Suppressor macrophage (primary cell): ENCODE measurements at places on chromosomes 5 and 9.

DNA sequence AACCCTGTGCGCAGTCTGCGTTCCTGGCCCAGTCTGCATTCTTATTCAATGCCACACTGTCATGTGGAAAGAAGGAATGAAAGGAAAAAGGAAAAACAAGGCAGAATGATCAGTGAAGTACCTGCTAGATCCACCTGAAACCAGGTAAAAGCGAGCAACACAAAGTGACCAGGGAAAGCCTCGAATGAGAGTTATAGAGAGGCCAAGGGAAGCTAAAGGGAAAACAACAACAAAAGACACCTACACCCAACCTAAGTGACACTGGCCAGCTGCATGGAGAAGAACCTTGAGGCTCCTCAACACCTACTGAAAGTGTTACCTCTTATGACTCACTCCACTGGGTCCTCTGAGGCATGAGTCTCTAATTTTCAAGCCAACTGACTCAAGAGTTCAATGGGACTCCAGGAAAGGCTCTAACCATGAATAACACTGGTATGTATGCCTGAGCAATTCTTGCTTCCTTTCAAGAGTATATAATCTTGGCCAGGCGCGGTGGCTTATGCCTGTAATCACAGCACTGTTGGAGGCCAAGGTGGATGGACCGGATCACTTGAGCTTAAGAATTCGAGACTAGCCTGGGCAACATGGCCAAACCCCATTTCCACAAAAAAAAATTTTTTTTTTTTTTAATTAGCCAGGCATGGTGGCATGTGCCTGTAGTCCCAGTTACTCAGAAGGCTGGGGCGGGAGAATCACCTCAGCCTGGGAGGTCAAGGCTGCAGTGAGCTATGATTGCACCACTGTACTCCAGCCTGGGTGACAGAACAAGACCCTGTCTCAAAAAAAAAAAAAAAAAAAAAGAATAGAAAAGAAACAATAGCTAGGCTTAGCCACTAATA is 29.0 kb downstream of the MTMR12 start:
- no peak for DNase-seq

DNA sequence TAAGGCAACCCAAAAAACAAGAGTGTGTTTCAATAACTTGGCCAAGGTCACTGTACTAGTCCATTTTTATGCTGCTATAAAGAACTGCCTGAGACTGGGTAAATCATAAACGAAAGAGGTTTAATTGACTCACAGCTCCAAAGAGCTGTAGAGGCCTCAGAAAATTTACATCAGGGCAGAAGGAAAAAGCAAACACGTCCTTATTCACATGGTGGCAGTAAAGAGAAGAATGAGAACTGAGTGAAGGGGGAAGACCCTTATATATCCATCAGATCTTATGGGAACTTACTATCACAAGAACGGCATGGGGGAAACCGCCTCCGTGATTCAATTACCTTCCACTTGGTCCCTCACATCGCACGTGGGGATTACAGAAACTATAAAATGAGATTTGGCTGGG is 64.3 kb upstream of the CAMK4 start:
- no peak for DNase-seq

DNA sequence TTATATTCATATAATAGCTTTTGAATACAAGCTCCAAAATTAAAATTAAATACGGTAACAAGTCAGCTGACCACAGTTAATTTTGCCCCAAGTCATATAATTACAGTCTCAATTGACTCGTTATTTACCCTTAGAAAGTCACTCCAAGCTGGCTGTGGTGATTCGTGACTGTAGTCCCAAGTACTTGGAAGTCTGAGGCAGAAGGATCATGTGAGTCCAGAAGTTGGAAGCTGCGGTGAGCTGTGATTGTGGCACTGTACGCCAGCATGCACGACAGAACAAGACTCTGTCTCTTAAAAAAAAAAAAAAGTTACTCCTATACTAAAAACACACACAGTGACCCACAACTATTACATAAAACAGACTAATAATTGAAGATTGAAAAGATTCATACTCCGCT is 31.6 kb upstream of the DTWD2 start:
- DNase-seq: peak; percentile 79

DNA sequence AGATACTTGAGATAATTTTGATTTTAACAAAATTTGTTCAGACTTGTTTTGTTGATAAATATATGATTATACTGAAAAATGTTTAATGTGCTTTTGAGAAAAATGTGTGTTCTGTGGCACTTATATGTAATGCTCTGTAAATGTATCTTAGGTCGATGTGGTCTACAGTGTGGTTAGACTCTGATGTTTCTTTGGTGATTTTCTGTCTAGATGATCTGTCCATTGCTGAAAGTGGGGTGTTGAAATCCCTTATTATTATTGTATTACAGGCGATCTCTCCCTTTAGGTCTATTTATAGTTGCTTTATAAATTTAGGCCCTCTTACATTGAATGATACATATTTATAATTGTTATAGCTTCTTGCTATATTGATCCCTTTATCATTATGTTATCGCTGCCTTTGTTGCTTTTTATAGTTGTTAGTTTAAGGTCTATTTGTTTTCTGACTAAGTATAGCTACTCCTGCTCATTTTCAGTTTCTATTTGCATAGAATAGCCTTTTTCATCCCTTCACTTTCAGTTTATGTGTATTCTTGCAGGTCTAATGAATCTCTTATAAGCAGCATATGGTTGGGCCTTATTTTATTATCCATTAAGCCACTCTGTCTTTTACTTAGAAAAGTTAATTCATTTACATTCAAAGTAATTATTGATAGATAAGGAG is 124.3 kb downstream of the MRPS30 start:
- DNase-seq: no peak

- no peak for DNase-seq
Observed at GRCh38 chr9:12503606-12504122, 189.5 kb upstream of the TYRP1 start.

- DNase-seq: no peak
Observed at GRCh38 chr9:76984486-76984885, 35.0 kb upstream of the FOXB2 start.

DNA sequence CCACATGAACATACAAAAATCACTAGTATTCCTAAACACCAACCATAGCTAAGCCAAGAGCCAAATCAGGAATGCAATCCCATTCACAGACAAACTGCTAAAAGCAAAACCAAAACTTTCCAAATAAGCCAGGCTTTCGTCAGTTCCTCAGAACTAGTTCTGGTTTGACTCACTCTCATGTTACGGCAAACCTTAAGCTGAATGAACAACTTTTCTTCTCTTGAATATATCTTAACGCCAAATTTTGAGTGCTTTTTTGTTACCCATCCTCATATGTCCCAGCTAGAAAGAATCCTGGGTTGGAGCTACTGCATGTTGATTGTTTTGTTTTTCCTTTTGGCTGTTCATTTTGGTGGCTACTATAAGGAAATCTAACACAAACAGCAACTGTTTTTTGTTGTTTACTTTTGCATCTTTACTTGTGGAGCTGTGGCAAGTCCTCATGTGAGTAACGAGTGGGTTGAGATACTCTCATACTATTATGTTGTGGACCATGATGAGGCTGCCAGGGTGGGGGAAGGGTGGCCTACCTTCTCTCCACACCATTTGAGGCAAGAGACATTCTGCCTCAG is at the start of gene PDCD1LG2:
TSS of gene PDCD1LG2 (plus strand) at position 172 of the 572 bp plus-strand sequence. CDS start 12,016 bp downstream, outside the sequence.
- DNase-seq: peak; percentile 67

- no peak for DNase-seq
Observed at GRCh38 chr5:122673343-122673742, 101.5 kb upstream of the SNX2 start.

DNA sequence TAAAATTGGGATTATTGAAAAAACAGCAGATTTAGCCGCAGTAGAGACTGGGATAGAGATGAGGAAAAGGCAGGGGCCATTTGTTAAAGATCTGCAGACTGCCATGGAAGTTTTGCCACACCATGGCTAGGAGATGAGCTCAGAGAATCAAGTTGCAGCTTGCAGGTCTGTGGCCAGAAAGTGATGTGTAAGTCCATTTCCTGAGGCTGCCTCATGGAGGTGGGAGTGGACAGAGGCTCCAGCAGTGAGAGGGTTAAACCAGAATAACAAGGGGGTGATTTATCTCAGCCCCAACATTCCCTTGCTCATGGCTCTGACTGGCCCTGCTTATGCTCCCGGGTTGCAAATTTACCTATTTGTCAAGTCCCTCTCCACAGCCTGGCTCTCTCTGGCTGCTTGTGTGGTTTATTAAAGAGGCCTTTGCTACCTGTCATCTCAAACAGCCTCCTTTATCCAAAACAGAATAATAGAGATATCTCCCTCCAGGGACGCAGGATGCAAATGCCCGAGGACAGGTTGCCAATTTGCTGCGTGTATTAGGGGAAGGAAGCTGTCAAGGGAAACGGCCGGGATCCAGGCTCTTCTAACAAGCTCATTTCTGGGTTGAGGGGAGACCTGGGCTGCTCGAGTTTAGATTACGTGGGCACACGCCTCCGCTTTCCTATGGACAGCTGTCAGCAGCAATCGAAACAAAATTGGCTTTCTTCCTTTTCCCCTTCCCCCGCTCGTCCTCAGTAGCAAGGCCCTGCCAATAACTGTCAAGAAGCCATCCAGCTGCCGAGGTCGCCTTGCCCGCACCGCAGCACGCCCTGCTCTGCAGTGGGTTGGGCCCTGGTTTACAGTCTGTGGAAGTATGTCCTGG is 72.8 kb upstream of the PITX1 start:
- DNase-seq: peak; percentile 20

- DNase-seq: no peak
Observed at GRCh38 chr9:95773053-95773418, 102.5 kb upstream of the ERCC6L2 start.

DNA sequence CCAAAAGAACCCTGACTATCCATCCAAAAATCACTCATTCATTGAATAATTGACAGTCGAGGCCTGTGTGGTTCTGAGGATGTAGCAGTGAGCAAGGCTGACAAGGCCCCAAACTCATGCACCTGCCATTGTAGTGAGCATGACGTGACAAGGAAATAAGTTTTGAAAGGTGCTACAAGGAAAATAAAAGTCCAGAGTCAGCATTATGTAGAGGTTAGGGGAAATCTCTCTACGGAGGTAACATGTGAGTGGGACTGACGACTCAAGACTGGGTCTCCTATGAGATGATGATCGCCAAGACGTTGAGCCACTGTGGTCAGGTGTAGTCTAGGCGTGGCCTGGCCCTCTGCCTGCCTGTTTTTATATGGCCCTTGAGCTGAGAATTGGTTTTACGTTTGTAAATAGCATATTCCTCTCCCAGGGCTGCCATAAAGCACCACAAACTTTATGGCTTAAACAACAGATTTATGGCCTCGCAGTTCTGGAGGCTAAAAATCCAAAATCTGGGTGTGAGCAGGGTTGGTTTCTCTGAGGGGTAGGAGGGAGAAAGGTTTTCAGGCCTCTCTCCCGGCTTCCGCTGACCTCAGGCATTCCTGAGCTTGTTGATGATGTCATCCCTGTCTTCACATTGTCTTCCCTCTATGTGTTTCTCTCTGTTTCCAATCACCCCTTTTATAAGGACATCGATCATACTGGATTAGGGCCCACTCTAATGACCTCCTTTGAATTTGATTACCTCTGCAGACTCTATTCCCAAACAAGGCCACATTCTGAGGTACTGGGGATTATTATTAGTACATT is 206.4 kb upstream of the EGFLAM start:
- DNase-seq: no peak

DNA sequence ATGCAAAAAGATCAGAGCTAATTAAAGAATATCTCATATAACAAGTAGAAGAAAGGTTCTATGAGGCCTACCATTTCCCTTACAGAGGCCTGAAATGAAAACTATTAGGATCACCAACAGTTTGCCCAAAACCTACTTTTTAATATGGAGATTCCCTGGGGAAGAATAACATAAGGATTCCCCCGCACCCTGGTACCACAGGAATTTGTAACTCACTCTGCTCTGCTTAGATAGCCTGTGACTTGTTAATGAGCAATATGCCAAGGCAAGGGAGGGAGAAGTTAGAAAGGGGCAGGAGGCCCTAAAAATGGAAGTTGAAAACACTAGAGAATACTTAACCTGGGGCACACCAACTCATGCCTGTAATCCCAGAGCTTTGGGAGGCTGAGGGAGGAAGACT is 107.0 kb downstream of the CDH6 start:
- no peak for DNase-seq

GRCh38 chr5:98442448-98442847 is 331.0 kb upstream of the RGMB start:
- DNase-seq: no peak

DNA sequence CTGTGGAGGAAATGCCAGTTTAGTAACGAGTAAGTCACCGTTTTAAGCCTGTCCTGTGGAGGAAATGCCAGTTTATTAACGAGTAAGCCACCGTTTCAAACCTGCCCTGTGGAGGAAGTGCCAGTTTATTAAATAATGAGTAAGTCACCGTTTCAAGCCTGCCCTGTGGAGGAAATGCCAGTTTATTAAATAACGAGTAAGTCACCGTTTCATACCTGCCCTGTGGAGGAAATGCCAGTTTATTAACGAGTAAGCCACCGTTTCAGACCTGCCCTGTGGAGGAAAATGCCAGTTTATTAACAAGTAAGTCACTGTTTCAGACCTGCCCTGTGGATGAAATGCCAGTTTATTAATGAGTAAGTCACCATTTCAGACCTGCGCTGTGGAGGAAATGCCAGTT is 18.9 kb upstream of the PDCD6 start:
- no peak for DNase-seq

DNA sequence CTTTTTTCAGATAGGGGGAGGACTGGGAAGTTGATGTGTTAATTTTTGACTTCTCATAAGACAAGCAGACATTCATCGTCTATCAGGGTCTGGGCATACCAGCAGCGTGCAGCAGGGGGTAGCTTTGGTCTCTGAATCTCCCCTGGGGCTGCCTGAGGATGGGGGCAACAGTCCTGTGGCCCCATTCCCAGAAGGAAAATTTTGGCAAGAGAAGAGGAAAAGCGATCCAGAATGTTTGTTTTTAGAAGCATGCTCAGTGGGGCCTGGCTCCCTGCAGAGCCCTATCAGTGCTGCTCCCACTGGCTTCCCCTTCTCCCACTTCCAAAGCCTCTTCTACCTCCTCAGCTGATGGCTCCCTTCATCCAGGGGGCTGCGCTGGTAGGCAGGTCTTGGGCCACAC is 194.8 kb upstream of the IL12B start:
- no peak for DNase-seq

GRCh38 chr5:88854769-88855168 is 28.2 kb downstream of the MEF2C start:
- DNase-seq: no peak

- DNase-seq: peak; percentile 61
Observed at GRCh38 chr5:159182691-159183090, 26.7 kb downstream of the RNF145 start.

GRCh38 chr9:124263800-124264426 is 6.2 kb downstream of the NEK6 start:
- no peak for DNase-seq

DNA sequence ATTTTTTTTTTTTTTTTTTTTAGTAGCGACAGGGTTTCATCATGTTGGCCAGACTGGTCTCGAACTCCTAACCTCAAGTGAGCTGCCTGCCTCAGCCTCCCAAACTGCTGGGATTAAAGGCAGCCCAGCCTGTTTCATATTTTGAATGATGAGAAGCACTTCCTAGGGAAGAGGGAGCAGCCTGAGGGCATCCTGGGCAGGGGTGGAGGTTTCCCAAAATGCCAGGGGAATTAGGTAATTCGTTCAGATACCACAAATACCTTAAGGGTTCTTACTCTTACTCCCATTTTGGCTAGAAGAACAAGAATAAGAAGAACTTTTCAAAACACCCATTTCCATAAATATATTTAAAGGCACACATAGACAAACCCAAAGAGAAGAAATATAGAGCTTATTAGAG is 29.5 kb upstream of the RAPGEF1 start:
- no peak for DNase-seq
